ENCODE measurements at places on chromosomes 6 and 20. TPM values are rescaled to one million over a fixed set of nuclear protein-coding genes. Genes with fewer than 3 reads are reported as not detected.

DNA sequence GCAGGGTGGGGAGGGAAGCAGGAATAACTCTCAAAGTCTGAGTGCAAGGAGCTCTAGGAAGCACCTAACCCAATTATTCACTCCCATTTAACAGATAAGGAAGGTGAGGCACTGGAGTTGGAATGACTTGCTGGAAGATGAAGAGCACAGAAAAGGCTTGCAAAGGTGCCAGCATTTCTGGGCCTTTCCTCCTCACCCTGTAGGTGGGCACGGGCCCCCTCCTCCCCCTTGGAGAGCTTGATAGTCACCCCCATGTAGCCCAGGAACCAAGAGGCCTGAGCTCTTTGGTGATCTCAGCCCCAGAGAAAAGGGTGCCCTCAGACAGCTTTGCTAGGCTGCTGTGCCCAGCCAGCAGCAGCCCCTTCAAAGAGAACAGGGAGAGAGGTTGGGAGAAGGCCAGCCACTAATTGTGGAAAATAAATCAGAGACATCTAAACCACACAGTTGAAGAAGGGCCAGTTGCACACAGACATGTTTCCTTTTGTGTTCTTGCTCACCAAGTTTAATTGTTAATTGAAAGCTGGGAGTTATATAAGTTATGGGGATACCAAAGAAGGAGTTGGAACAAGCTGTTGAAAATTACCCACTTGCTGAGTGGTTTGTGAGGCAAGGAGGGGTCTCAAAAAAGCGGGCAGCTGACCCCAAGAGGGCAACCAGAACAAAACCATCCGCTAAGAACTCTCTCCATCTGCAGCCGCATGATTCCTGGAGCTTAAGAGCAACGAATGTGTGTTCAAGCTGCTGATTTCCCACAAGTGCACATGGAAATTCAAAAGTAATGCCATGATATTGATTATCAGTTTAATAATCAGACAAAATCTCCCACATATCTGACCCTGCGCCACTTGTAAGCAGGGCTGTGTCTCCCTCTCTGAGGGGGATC lies 77.0 kb downstream of the MRPL14 start:
- peak; percentile 11 for DNase-seq

GRCh38 chr6:111087106-111087835 lies at the start of gene SLC16A10:
TSS of gene SLC16A10 (plus strand) at chr6:111087503. CDS start at chr6:111087753, 250 bp downstream.
- DNase-seq = peak; percentile 80

DNA sequence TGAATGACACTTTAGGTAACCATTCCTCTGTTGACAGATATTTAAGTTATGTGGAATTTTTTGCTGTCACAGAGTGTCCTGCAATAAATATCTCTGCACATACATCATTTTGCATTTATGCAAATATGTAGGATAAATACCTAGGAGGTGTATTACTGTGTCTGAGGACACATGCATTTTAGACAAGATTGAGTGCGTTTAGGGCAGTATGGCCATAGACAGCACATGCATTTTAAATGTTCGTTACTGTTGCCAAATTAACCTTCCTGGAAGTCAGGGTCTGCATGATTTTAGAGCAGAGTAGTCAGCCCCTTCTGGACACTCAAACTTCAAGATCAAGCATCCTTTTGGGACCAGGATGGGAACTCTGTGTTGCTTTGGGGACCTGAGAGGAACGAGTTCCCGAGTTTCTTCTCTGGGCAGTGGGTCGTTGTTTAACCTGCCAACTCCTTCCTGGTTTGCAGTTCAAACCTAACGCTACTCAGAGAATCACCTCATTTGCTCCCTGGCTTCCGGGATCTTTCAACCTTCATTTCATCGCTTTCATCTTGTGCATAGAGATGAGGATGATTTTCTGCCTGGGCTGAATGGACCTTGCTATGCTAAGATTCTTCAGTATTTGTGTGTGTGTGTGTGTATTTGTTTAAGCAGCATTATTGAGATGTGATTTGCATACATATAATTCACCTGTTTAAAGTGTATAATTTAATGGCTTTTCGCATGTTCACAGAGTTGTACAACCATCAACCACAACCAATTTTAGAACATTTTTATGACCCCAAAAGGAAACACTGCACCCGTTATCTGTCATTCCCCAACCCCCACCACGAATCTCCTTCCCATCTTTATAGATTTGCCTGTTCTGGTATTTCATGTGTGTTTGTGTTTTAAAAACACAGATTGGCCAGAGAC lies 9.8 kb downstream of the BCAS4 start:
- no peak for DNase-seq

DNA sequence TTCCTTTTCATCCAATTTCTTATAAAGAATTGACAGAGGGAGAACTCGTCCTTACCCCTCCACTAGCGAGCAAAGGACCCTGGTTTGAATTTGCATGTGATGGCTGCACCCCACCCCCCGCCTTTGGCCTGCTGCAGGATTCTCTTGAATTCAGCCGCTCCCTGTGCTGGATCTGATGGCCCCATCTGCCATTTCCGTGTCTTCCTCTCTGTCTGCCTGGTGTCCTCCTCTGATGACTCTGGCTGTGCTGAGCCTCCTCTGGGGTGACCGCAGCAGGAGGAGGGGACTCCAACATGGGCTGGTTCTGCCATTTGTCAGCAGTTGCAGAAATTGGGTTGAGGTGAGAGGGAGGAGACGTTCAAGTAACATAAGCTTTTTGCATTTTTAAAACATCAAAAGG lies 188.8 kb downstream of the DLL1 start:
- no peak for DNase-seq

RIPOR2 gene
- 2.6 TPM for total RNA-seq

DNA sequence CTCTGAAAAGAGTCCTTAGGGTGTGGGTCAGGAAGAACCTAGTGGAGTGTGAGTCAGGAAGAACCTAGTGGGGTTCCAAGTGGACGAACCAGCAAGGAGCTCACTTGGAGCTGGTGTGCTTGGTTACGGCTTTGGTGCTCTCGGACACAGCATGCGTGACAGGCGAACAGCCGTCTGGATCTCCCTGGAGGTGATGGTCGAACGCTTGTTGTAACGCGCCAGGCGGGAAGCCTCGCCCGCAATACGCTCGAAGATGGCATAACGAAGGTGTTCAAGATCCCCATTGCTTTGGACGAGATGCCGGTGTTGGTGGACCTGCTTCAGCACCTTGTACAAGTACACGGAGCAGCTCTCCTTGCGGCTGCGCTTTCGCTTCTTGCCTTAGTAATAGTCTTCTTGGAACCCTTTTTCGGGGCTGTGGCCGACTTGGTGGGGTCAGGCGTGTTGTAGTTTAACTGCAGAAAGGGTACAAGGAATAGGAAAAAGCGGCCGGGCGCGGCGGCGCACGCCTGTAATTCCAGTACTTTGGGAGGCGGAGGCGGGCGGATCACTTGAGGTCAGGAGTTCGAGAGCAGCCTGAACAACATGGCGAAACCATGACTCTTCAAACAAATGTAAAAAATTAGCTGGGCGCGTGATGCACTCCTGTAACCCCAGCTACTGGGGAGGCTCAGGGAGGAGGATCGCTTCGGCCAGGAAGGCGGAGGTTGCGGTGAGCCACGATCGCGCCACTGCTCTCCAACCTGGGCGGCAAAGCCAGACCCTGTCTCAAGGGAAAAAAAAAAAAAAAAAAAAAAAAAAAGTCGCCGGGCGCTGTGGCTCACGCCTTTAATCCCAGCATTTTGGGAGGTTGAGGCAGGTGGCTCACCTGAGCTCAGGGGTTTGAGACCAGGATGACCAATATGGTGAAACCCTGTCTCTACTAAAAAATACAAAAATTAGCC lies 48.0 kb downstream of the OR2B2 start:
- DNase-seq = no peak

GRCh38 chr6:10082385-10082784 lies 332.5 kb downstream of the TFAP2A start:
- no peak for DNase-seq

Measured in Right ventricle myocardium inferior (tissue), 1 donor.